ENCODE measurements at places on chromosomes 5 and 9. TPM values are rescaled to one million over a fixed set of nuclear protein-coding genes. Genes with fewer than 3 reads are reported as not detected.

DNA sequence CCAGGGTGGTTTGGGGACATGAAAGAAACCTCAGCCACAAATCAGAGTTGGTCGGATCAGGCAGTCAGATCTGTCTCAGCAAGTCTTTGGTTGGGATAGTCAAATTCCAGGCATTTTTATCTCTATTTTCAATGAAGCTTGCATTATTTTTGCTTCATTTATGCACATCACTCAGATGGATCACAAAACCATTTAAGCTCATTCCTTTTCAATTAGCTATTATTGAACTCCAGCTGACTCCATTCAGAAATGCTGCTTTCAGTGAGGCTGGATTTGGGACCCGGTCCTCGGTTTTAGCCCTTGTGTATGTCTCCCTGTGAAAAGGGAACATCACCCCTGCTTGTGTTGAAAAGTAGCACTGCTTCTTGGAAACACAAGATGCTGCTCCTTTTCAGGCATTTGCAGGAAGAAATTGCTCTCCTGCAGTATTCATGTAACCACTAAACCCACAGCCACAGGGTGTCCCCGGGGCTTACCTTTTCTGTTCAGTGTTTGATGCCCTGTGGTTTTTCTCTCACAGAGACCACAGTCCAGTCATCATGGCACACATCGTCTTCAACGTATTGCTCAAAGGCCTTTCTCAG lies 232.9 kb downstream of the NFIB start:
- DNase-seq = no peak

GRCh38 chr9:125630436-125630835 lies 76.6 kb downstream of the MAPKAP1 start:
- no peak for DNase-seq

DNA sequence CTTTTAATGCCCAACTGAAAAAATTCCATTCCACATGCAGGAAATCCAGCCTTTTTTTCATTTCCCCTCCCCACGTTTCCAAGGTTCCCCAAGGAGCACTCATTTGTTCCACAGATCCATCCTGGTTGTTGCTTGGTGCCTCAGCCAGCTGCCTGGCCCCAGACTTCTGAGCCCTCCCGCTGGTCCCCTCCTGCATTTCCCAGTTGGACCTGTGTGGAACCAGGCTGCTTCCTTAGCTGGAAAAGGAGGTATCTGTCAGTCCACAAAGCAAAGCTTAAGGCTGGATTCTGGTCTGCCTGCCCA lies 44.8 kb downstream of the ANGPTL2 start:
- DNase-seq = no peak

- no peak for DNase-seq
Measured at GRCh38 chr5:1892211-1892610, 9.5 kb upstream of the IRX4 start.

GRCh38 chr5:161305601-161306000 lies 240.9 kb downstream of the GABRB2 start:
- no peak for DNase-seq

- DNase-seq = no peak
Measured at GRCh38 chr5:127906562-127907204, 176.9 kb upstream of the SLC12A2 start.

- DNase-seq = no peak
Measured at GRCh38 chr9:108081112-108081511, 591.5 kb upstream of the KLF4 start.

DNA sequence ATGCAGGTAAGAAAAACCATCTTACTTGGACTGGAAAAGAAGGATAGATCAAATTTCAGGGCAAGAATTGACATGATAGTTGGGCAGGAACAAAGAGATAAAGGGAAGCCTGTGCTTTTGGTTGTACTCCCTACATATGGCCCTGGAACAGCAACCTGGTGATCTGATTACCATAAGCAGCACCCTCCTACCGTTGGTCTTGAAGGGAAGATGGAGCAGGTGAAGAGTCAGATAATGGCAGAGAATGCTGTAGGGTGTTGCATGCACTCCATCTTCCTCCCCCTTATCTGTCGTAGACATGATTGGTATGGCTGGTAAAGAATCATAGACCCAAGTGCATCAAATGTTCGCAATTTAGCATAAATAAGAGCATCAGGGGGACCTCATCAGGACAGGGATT lies 4.7 kb downstream of the IRGM start:
- DNase-seq = no peak

The BRD3OS gene
- 9.0 TPM for total RNA-seq

The BARHL1 gene
- not detected for total RNA-seq

The CDH18 gene
- not detected for total RNA-seq

The CD14 gene
- 29.6 TPM for total RNA-seq

Data from cardiac septum (tissue), 1 donor.